ENCODE measurements at places on chromosomes 2 and 18. TPM values are rescaled to one million over a fixed set of nuclear protein-coding genes. Genes with fewer than 3 reads are reported as not detected.

The PTPN18 gene
- 48.5 TPM for total RNA-seq

The CYTIP gene
- 0.13 TPM for total RNA-seq

The LCT gene
- total RNA-seq: under 0.01 TPM

The PIEZO2 gene
- 31.0 TPM for total RNA-seq

The LRRTM1 gene
- total RNA-seq: not detected

The CRYBA2 gene
- not detected for total RNA-seq

The TMEM87B gene
- total RNA-seq: 72.9 TPM

The REG3A gene
- not detected for total RNA-seq

The CNRIP1 gene
- total RNA-seq: 67.6 TPM

The ESCO1 gene
- 19.0 TPM for total RNA-seq

The FAM124B gene
- 125 TPM for total RNA-seq

The RBKS gene
- total RNA-seq: 0.79 TPM

The BOLA3 gene
- total RNA-seq: 45.0 TPM

The POU3F3 gene
- total RNA-seq: not detected

The GNAL gene
- 3.5 TPM for total RNA-seq

The IMP4 gene
- 98.8 TPM for total RNA-seq

The ANKRD44 gene
- 15.8 TPM for total RNA-seq

Data from thoracic aorta endothelial cell (primary cell).